ENCODE measurements at places on chromosomes 11 and 22.

- DNase-seq, result no peak
These were observed 19.1 kb downstream of the INCENP start for GRCh38 chr11:62142921-62143320.

DNA sequence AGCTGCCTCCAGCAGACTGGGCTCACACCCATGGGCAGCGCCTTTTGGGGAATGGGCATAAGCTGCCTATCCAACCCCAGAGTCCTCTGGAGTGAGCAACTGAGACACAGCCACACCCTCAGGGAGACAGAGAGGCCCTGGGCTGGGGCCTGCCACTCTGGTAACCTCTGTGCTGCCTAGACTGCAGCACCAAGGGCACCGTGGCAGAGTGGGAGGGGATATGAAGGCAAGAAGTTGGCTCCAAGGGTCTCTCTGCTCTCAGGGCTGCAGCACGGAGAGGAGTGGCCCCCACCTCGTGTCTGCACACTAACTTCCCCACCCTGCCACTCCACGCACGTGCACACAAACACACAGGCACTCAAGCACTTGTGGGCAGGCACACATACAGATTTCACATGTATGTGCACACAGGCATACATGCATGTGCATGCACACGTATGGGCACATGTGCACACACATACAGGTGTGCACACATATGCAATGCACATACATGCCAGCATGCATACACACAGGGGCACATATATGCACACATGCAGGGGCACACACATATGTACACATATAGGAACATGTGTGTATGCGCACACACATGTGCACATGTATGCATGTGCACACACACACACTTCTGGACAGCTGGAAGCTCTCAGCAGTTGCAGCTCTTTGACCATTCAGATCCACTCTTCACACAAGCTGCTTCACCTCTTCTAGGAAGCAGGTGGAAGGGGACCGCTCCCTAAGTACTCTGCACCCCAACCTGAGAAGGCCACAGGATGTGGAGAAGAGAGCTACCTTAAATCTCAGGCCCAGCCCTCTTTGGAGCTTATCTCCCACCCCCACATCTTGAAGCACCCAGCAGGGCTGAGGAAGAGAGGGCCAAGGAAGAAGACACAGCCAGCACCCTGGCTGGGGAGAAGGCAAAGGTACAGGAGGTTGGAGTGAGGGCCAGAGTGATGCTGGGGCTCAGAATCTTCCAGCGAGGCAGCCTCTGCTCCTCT is 4.3 kb downstream of the IGSF9B start:
- DNase-seq, result no peak

DNA sequence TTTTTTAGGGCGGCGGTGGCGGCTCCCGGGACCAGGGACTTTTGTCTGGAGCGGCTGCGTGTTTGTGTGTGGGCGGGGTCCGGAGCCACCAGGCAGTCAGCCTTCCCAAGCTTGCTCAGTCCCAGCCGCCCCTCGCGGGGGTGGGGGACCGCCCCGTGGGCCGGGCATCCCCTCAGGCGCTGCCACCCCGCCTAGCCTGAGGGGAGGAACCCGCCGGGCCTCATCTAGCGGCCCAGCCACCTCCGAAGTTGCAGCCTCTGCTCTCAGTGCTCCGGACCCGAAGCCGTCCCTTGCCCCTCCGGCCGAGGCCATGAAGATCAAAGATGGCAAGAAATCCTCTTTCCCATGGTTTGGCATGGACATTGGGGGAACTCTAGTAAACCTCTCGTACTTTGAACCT is 235.2 kb downstream of the OR4C45 start:
- DNase-seq, result no peak

GRCh38 chr11:706957-707816 is 1.2 kb downstream of the EPS8L2 start:
- no peak for DNase-seq

GRCh38 chr11:116853461-116854073 is 16.1 kb upstream of the APOA1 start:
- DNase-seq, result peak; percentile 25

DNA sequence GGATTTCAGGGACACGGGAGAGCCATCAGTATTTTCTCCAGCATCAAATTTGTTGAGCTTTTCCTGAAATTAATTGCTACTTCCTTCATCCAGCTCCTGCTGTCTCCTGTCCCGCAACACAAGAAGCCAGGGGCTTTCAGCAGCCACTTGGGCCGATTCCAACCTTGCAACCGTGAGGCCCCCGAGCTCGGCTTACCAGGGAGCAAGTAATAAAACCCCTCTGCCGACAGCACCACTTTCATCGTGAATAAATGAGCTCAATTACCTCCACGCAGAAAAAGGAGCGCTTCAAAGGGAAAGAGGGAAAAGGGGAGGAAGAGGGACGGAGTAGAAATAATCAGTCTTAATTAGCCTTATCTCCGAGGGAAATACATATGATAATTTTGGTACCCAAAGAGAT is 76.6 kb downstream of the CELSR1 start:
- DNase-seq, result no peak

GRCh38 chr22:35315855-35316745 is 16.4 kb downstream of the TOM1 start:
- no peak for DNase-seq

- no peak for DNase-seq
These were observed 47.5 kb downstream of the HORMAD2 start for GRCh38 chr22:30127749-30128166.

GRCh38 chr11:69641681-69642548 is 959 bp downstream of the CCND1 start:
- DNase-seq, result no peak
